ENCODE measurements at places on chromosomes 4 and X.
A peak's percentile ranks its signal among the peaks of the same experiment; 100 is the strongest.

GRCh38 chr4:107122736-107123135 lies 86.6 kb upstream of the DKK2 start:
- DNase-seq, result no peak

GRCh38 chr4:123651536-123652180 lies 255.1 kb downstream of the SPRY1 start:
- no peak for DNase-seq

DNA sequence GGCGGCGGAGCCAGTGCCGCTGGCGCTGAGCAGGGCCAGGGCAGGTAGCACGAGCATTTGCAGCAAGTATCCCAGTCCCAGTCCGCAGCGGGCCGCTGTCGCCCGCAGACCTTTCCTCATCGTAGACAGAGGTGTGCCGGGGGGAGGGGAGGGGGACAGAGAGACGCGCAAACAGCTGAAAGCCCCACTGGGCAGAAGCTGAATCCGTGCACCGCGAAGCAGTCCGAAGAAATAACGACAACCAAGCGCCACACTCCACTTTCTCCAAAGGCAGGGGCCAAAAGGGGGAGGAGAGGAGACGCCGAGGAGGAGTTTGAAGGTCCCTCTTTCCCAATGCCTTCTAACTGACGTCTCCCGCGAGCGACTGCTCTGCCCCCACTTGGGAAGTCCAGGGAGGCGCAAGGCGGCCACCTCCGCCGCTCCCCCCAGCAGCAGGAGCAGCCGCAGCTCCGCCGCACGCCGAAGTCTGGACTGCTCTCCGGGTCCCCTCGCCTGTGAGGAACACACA lies at the start of gene UNC5C:
Gene UNC5C (minus strand): TSS at position 236 of the 508 bp plus-strand sequence.
- peak; percentile 93 for DNase-seq

GRCh38 chr4:75849461-75849860 lies 52.8 kb downstream of the PPEF2 start:
- peak; percentile 34 for DNase-seq

- DNase-seq, result no peak
Measured at GRCh38 chr4:74674750-74675149, 119.6 kb downstream of the BTC start.

DNA sequence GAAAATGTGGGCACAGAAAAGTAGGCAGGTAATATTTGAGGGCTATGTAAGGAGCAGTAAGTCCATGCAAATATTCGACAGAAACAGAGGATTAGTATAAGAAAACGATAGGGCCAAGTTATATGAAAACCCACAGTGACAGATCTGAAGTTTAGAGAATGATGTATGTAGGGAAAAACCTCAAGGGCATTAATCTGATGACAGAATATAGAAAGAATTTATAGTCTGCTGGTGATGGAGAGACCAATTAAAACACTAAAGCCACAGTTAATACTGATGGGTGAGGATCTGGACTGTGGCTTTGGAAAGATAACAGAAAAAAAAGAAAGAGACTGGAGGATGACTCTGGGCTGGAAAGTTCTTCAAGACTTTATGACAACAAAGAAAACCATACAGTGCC lies 169.7 kb downstream of the PALLD start:
- no peak for DNase-seq

DNA sequence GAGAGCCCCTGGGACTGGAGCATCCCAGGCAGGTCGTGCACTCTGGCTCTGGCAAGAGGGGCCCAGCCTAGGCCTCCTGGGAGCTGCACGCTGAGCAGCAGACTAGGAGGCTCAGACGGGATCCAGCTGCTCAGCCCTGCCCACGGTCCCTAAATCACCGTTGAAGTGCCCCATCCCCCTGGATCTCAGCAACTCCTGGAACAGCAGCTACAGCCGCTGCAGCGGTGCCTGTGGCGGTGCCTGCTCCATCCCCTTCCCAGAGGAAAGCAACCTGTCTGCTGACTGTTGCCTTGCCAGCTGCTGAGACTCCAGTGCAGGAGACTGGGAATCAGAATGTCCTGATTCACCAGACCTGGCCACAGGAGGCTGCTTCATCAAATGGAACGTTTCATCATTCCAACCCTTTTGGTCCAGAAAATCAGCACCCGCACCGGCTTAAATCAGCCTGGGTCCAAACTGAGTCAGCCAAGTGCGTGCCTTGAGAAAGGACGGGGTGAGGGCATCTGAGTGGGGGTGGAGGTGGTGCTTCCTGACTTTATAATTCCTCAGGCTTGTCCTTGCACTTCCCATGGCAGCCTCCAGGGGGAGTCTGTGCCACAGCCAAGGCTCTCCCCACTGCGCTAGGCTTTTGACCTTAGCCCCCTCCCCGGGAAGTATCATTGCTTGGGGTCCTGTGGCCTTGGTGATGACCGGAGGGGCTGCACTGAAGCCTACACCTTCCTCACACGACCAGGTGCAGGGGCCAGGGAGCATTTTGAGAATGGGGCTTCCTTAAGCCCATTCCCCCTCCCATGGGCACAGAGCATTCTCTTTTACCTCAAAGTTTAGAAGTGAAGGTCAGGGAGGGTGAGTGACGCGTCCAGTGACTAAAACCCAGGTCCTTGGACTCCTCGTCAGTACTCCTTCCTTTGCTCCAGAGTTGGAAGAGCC lies 6.5 kb downstream of the ZNF185 start:
- DNase-seq, result peak; percentile 61

DNA sequence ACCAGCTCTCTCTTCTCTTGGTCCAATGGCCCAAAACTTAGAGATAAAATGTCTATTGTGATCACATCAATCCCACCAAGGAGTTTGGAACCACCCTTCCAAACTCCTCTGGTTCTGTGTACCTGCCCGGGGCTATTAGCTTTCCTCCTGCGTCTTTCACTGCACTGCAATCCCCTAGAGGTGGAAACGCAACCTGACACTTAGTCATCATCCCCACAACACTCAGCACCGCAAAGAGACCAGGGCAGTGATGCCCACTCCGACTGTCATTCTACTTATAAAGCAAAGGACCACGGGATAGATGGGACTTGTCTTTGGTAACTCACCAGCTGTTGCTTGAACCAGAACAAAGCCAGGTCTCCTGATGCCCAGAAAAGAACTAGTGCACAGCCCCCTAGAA lies 22.0 kb downstream of the AFAP1 start:
- no peak for DNase-seq

- no peak for DNase-seq
Measured at GRCh38 chr4:28822163-28822562, 1898.0 kb upstream of the PCDH7 start.
